ENCODE measurements at places on chromosomes 2 and 18. TPM values are rescaled to one million over a fixed set of nuclear protein-coding genes. Genes with fewer than 3 reads are reported as not detected.

DNA sequence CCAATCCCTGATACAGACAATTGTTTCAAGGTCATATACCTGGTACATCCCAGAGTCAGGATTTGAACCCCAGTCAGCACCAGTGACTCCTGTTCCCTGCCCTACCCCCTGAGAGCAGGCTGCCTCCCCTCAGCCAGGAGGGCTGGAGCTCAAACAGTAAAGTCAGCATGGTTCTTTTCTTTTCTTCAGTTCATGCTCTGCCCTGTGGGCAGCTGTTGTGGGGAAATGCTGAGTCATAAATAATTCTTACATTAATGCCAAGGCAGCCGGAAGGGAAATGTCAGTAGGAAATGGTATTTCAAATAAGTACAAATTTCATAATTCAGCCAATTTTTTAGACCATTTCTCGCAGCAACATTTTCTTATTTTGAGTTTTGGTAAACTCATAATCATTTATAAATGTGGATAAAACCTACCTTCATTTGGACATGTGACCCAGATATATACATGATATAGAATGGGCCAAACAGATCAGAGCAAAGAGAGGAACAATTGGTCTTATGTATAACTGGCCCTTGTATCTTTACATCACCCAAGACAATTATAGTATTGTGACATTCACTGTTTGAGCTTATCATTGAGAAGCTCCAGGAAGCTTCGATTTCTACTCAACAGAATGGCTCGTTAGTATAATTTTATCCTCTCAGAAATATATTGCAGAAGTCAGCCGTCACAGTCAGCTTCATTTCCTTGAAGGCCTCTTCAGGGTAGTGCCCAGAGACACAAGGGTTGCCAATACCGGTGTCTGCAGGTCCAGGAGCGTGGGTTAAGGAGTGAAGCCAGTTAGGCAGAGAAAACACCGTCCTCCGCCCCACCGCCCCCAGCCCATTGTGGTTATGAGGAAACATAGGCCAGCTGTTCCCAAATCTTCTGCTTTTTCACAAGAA lies 28.0 kb upstream of the SCYGR1 start:
- peak; percentile 92 for DNase-seq

SCG2 gene
- 27.0 TPM for total RNA-seq

DNA sequence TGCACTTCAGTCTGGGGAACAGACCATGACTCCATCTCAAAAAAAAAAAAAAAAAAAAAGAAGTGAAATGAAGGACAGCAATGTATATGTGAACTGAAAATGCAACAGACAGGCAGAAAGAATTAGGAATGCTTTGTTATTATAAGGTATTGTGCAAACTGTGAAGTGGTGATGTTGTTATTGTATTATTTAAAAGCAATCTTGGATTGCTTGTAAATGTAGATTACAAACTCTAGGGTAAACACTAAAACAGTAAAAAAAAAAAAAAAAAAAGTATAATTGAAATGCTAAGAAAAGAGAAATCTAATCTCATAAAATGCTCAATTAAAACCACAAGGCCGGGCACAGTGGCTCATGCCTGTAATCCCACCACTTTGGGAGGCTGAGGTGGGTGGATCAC lies 25.3 kb downstream of the DYM start:
- DNase-seq = no peak

- DNase-seq = no peak
Observed at GRCh38 chr2:65931056-65931455, 498.7 kb upstream of the SPRED2 start.
